Activated CD8-positive, alpha-beta memory T cell treated with anti-CD3 and anti-CD28 coated beads for 1 hour (primary cell): ENCODE measurements at places on chromosomes 1 and 21.

- no peak for DNase-seq
These were observed 44.3 kb downstream of the INAVA start for GRCh38 chr1:200938955-200939354.

DNA sequence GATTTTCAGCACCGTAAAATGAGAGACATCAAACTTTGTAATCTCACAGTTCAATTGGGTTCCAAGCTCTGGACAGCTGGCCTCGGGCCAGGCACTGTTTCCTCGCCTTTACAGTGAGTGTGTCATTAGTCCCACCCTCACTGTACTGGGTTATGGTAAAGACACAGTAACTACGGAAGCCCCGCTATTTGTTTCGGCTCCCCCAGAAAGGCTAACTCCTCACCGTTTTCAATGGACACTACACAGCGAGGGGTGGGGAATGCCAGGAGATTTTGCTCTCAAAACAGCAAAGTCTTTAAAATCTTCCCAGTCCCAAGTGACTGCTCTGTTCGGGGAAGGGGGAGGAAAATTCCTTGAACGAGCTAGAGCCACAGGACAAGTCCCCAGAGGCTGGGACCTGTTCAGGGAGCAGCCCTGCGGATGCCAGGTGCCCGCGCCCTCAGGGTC, 757 bp upstream of the SPSB1 start:
- no peak for DNase-seq

- no peak for DNase-seq
These were observed 569 bp downstream of the FALEC start for GRCh38 chr1:150516050-150516591.

GRCh38 chr1:159935719-159936272, 9.6 kb downstream of the IGSF9 start:
- no peak for DNase-seq

- DNase-seq, result no peak
These were observed 159.4 kb upstream of the UBE2U start for GRCh38 chr1:64043976-64044375.

GRCh38 chr21:21188513-21189195, 190.4 kb downstream of the NCAM2 start:
- DNase-seq, result no peak

DNA sequence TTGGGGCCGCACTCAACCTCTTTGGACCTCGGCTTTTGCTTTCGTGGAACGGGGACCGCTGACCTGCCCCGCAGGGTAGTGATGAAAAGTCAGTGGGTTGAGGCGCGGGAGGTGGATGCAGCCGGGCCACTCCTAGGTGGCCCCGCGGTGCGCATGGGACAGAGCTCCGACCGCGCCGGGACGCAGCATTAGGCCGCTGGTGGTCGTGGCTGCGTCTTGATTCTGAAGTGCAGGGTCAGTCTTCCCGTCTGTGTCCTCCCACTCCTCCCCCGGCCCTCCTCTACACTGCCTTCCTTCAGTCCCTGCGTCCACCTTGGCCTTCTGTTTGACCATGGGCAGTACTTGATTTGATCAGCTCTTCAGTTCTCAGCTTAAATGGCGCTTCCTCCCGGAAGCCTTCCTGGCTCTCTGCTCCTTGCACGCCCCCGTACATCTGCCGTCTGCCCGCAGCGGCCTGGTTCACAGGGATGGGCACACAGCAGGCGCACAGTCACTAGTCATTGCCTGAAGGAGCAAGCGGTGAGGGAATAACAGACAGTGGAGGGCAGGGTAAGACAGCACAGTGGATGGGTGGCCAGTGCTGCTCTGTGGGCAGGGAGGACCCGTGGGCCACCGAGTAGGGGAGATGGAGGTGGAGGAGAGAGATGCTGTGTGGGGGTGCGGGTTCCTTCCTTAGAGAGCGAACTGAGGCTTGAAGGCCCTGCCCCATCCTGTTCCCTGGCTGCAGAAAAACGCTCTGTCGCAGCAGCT, 633 bp downstream of the THEMIS2 start:
- DNase-seq, result no peak

DNA sequence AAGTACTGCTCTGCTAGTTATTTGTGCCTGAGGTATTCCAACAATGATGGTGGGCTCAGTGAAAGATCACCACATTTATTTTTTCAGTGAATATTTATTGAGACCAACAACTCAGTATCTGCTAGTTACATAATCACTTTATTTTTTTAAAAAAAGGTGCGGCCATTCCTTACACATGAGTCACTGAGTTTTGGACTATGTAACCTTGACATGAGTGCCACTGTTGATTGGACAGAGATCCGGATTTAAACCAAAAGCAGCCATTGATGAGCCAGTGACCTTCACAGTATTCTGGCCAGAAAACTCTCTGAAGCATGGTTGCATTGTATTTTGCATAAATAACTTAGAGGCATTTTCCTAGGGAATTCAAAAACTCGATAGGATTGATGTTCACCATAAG, 79.5 kb downstream of the NUF2 start:
- no peak for DNase-seq

- DNase-seq, result no peak
These were observed 99.2 kb upstream of the ZRANB2 start for GRCh38 chr1:71179997-71180396.

DNA sequence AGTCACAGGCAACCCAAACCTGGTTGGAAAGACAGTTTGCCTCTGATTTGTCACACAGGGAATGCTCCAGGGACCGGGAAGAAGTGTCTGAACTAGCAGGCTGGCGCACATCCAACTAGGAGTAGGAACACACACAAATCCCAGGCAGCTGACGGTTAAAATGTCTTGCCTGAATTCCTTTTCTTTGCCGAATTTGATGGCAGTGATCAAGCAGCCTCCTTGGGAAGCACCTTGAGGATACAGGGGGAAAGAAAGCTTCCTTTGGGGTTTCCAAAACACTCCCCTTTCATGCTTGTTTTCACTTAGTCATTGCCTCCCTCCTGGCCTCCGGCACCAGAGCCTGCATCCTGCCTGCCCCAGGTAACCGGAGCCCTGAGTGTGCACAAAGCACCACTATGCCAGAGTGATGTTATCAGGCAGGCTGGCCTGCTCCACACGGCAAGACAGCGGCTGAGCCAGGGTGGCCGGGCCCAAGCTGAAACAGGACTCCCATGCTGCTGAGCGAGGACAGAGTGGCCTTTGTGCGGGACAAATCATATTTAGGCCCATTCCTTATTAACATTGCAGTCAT, 193.8 kb downstream of the LMX1A start:
- DNase-seq, result no peak

- no peak for DNase-seq
These were observed 59.9 kb downstream of the SLC22A15 start for GRCh38 chr1:116036255-116036654.

DNA sequence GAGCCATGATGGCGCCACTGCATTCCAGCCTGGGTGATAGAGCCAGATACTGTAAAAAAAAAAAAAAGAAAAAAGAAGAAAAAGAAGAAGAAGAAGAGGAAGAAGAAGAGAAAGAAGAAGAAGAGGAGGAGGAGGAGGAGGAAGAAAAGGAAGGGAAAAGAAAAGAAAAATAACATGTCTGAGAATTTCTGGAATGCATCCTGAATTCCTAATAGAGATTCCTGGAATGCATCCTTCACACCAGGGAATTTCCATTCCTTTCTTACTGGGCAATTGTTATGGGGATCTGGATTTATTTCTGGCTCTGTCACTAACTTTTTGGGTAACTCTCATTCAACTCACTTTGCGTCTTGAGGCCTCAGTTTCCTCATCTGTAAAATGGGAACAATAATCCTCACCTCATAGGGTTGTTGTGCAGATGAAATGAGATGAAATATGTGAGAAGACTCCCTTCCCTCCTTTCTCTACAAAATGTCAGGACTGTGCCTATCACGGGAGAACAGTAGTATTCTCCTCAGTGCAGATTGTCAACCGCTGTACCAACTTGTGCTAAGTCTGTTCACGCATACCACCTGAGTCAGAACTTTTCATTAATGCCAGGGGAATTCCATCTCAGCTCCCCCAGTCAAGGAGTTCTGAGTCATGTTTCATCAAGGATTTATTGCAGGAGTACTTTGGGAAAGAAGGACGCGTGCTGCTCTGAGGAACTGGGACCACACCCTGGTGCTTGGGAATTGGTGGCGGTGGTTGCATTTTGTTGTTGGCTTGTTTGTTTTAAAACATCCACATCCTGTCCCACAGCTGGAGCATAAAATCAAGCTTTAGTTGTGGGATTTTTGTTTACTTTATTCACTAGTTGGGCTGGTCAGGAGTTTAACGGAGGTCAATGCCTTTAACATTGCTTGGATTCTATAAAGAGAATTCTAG, 42.4 kb upstream of the ROR1 start:
- DNase-seq, result no peak

- DNase-seq, result no peak
These were observed 11.9 kb downstream of the FASLG start for GRCh38 chr1:172670791-172671190.

DNA sequence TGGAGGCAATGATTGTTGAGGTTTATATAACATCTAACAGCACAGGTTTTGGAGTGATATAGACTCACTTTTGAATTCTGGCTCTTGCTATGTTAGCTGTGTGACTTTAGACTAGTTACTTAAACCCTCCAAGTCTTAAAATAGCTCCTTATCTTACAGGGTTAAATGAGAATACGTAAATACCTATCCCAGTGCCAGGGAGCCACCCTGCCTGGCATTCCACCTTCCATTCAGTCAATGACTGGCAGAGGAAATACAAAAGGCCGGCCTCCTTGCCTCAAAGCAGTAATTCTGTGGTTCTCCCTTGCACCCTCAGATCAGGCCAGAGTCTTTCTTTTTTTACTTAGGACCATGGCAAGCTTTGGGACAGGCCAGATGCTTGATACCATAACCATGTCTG, 31.8 kb downstream of the DBT start:
- DNase-seq, result no peak
